Activated CD4-positive, alpha-beta T cell treated with anti-CD3 and anti-CD28 coated beads, Interleukin-2, amount 10 ng/mL, durations not matched to agents 7 days and 5 days (primary cell): ENCODE measurements at places on chromosomes 5 and 9.

DNA sequence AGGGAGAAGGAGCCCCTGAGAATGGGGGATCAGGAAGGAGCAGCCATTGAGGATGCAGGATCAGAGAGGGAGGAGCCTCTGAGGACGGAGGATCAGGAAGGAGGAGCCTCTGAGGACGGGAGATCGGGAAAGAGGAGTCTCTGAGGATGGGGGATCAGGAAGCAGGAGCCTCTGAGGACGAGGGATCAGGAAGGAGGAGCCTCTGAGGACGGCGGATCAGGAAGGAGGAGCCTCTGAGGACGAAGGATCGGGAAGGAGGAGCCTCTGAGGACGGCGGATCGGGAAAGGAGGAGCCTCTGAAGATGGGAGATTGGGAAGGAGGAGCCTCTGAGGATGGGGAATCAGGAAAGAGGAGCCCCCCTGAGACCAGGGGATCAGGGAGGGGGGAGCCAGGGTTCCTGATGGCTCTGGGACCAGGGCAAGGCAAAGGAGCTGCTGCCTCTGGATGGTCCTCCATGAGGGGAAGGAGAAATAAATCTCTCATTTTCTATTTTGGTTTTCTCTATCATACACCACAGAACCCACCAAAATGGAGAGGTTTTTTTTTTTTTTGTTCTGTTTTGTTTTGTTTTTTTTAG is 22.6 kb upstream of the SARDH start:
- no peaks in the 10 kb centered on the region for H3K36me3 ChIP-seq
- H3K4me3 ChIP-seq, result no peak overlapping the region
- no peak for DNase-seq
- no peaks in the 10 kb centered on the region for H3K27me3 ChIP-seq
- no peaks in the 10 kb centered on the region for H3K4me1 ChIP-seq

DNA sequence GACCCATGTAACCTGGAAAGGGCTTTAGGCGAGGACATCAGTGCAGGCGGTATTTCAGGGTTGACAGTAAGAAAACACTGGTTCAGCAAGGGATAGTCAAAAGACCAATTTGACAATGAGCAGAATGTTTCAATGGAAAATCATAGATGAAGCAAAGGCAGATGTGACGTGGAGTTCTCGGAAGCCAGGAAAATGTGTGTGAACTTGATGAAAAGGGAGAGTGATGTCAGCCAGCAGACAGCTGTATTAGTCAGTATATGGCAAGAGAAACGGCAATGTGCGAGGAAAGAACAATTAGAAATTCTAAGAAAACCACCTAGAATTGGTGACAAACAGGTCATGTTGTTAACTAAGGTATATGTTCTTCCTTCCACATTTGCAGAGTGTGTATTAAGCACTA is 503.9 kb upstream of the DAB2 start:
- H3K4me3 ChIP-seq, result no peak overlapping the region
- no peaks in the 10 kb centered on the region for H3K36me3 ChIP-seq
- DNase-seq, result no peak
- H3K4me1 ChIP-seq, result no peaks in the 10 kb centered on the region
- H3K27ac ChIP-seq, result no peak overlapping the region

DNA sequence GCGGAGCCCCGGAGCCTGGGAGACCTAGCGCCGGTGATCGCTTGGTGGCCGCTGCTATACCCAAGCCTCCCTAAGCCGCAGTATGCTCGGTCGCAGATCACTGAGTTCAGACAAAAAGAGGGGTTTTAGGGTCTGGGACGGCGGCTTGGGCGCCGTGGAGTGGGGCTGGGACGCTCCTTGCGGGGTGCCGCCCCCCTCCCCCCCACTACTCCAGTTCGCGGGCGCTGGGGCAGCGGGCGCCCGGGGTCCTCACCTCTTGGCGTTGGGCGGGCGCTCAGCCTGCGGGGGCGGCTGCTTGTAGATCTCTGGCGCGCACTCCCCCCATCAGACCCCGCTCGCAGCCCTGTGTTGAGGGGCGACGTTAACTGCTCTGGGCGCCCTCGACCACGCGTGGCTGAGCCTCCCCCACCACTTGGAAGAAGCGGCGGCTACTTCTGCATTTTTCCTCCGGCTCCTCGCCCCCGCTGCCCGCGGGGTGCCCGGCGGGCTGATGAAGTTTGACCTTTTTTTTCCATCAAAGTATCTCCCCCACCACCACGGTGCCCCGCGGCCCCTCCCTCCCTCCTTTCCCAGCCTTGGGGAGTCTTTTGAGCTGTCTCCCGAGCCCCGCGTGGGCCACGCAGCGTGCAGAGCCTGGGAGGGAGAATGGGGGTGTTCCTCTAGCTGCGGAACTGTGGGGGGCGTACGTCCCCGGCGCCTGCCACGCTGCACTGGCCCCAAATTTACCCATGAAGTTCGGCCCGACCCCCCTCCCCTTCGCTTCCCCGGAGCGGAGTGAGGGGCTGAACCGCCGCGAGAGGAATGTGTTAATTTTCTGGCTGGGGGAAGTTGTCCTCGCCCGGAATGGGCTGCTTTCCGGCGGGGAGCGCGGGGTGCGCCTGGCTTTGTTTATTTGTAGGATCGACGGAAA is 1.2 kb downstream of the CXXC5 start:
- no peaks in the 10 kb centered on the region for H3K36me3 ChIP-seq
- peaks cover 32% of the 10 kb centered on the region for H3K4me1 ChIP-seq
- peak overlapping the region; percentile 59 for H3K4me3 ChIP-seq
- H3K27ac ChIP-seq, result no peak overlapping the region
- peaks cover 79% of the 10 kb centered on the region for H3K27me3 ChIP-seq

- no peak overlapping the region for H3K4me3 ChIP-seq
- H3K36me3 ChIP-seq, result no peaks in the 10 kb centered on the region
- H3K4me1 ChIP-seq, result no peaks in the 10 kb centered on the region
- no peak for DNase-seq
- H3K27ac ChIP-seq, result no peak overlapping the region
Measured at GRCh38 chr5:158594595-158595242, 505.0 kb downstream of the EBF1 start.

- H3K4me3 ChIP-seq, result no peak within 1 kb of the TSS
- H3K27ac ChIP-seq, result no peak within 1 kb of the TSS
- DNase-seq, result no peak
Measured at GRCh38 chr5:142685418-142686209, at the start of gene FGF1. FGF1 (minus strand) TSS chr5:142686090; CDS start chr5:142614127, 71,963 bp downstream.
